Progenitor cell of endocrine pancreas (in vitro differentiated cells): ENCODE measurements at places on chromosomes 3 and 15.

- DNase-seq: no peak
Observed at GRCh38 chr15:31782951-31783350, 247.4 kb upstream of the CHRNA7 start.

- DNase-seq: no peak
Observed at GRCh38 chr3:160758929-160759577, 3.0 kb downstream of the PPM1L start.

- DNase-seq: no peak
Observed at GRCh38 chr3:135018149-135018923, 223.3 kb downstream of the EPHB1 start.

DNA sequence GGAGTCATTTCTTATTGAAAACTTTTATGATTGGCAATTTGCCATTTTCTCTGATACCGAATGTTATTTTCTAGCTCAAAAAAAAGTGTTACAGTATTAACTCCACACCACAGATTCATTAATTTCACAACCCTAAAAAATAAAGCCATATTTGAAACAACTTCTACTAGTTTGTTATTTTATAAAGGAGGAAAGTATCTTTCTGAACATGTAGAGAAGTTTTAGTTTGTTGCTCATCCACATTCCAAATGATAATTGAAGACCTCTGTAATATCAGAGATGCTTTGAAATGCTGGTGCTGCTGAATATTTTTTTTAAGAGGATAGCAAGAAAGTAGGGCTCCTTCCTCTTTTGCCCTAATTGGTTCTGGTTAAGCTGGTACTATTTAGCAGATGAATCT is 1.9 kb downstream of the VGLL3 start:
- DNase-seq: no peak

DNA sequence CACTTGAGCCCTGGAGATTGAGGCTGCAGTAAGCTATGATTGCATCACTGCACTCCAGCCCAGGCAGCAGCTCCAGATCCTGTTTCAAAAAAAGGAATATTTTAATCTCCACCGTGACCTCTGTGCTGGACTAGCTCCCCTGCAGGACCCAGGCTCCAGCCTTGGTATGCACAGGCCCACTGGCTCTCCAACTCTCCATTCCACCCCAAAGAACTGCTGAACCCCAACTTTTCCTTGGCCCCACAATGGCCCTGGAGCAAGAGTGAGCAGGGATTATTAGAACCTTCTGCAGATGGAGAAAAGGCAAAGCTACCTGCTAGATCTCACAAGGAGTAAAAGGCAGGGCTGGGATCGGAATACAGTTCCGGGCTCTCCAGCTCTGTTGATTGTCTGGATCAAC is 32.8 kb upstream of the SFMBT1 start:
- no peak for DNase-seq

DNA sequence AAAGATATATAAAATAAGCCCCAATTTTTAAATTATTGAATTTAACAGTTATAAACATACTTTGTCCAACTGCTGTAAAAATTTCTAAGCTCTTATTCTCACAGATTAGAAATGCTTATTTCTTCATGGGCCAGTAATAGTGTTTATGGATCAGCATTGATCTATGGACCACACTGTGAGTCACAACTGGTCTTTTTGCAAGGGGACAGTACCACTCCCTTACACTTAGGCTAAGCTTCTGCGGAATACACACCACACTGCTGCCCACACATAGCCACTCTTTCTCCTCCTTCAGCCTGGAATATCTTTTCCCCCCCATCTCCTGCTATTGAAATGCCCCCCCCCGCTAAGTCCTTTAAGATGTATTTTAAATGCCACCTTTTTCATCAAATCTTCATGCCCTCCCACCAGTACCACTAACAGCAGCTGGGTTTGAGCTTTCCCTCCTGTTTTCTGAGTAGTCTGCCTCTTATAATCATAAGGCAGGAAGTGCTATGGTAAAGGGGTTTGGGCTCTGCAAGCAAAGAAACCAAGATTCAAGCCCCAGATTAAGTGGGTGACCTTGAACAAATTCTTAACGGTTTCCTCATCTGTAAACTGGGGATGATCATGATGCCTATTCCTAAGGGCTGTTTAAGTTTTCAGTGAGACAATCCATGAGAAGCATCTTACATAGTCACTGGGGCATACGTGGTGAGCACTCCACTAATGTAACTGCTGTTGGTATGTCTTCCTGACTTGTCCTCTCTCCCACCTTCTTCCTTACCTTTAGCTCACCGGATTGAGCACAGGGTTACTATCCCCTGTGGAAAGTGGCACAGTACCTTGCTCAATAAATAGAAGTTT is 69.2 kb downstream of the DCUN1D1 start:
- no peak for DNase-seq

DNA sequence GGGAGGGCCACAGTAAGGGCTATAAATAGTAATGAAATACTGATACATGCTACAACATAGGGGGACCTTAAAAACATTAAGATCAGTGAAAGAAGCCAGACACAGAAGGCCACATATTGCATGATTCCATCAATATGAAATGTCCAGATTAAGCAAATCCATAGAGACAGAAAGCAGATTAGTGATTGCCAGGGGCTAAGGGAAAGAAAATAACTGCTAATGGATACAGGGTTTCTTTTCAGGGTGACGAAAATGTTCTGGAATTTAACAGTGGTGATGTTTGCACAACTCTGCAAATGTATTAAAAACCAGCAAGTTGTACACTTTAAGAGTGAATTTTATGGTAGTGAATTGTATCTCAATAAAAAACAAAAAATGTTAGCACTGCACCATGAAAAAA is 37.0 kb downstream of the PIK3R4 start:
- no peak for DNase-seq

- no peak for DNase-seq
Observed at GRCh38 chr3:15339786-15340215, 7.4 kb upstream of the SH3BP5 start.

- no peak for DNase-seq
Observed at GRCh38 chr3:190041333-190042041, 79.2 kb downstream of the P3H2 start.

DNA sequence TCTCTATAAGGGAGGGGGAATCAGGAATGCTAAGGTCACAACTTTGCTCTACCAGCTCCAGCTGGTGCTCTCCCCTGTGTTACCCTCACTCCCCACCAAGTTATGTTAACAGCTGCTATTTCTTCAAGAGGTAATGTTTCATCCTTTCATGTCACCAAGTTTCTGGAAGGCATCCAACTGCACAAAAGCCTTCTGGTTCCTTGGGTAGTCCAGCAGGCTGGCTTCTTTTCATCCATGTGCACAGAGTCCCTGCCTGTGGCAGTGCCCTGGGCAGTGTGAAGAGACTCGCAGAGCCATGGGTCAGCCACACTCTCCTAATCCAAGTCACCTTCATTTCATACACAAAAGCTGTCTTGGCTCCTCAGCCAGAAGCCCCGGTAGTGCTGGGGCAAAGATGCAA is 737.5 kb upstream of the LMCD1 start:
- DNase-seq: no peak

- DNase-seq: no peak
Observed at GRCh38 chr3:171442184-171442583, 18.0 kb downstream of the TNIK start.

- DNase-seq: no peak
Observed at GRCh38 chr3:162489853-162490252, 993.2 kb downstream of the OTOL1 start.

- no peak for DNase-seq
Observed at GRCh38 chr15:79408041-79408440, 24.1 kb upstream of the MINAR1 start.

- DNase-seq: no peak
Observed at GRCh38 chr3:113330742-113331141, 110.6 kb downstream of the CFAP44 start.

DNA sequence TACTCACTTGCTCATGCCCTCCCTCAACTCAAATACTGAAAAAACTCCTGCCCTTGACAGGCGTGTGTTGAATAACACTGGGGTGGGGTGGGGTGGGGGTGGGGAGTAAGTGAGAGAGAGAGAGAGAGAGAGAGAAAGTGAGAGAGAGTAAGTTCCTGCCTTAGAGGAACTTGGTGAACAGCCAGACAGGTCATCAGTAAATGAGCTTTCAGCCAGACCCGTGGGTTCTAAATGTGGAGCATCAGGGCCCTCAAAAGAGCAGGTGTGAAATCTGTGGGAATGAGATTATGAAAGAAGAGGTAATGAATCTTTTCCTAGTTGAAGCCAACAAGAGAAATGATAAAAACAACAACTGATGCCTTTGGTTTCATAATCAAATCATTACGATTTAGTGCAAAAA is 134.4 kb upstream of the FAM3D start:
- no peak for DNase-seq

GRCh38 chr15:80326270-80326669 is 74.3 kb upstream of the CTXND1 start:
- no peak for DNase-seq

- DNase-seq: no peak
Observed at GRCh38 chr3:157305392-157305791, 131.3 kb upstream of the PTX3 start.

DNA sequence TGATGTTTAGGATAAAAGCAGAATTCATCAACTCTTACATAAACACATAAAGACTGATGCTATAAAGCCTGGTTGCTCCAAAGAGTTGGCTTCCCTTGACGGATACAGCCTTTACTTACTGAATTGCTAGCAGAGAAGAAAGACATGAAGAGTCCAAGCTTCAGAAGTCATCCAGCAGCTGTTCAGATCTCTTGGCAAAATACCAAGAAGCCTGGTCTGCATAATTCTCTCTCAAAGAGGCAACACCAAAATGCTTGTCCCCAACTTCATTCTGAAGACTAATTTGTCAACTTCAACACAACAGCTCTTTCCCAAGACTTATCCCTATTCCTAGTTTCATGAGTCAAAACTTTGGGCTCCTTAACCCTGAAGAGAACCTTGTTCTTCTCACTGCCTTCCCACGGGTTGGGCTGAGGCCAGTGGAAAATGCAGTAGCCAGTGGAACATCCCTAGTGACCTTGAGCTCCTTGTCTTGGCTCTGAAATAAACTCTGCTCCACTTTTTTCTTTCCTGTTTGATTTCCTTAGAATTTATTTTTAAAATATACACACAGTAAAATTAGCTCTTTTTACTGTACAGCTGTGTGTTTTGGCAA is 119.2 kb upstream of the THBS1 start:
- DNase-seq: no peak

DNA sequence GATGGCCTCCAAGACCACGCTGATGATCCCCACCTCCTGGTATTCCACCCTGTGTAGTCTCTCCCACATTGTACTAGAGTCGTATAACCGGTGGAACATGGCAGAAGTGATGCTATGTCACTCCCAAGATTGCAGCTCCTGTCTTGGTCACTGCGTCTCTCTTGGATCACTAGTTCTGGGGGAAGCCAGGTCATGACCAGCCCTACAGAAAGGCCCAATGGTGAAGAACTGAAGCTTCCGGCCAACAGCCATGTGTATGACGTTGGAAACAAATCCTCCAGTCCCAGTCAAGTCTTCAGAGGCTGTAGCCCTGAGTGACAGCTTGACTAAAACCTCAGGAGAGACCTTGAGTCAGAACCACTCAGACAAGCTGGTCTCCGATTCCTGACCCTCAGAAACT is 61.9 kb upstream of the FNDC3B start:
- no peak for DNase-seq
